NCI-H2081 (cell line): ENCODE measurements at places on chromosomes 2 and 18.
A peak's percentile ranks its signal among the peaks of the same experiment; 100 is the strongest.

GRCh38 chr2:215826838-215827441 is 186.4 kb downstream of the MREG start:
- no peak for DNase-seq

- DNase-seq: no peak
These were observed 52.1 kb downstream of the SLC38A11 start for GRCh38 chr2:164903204-164903603.

DNA sequence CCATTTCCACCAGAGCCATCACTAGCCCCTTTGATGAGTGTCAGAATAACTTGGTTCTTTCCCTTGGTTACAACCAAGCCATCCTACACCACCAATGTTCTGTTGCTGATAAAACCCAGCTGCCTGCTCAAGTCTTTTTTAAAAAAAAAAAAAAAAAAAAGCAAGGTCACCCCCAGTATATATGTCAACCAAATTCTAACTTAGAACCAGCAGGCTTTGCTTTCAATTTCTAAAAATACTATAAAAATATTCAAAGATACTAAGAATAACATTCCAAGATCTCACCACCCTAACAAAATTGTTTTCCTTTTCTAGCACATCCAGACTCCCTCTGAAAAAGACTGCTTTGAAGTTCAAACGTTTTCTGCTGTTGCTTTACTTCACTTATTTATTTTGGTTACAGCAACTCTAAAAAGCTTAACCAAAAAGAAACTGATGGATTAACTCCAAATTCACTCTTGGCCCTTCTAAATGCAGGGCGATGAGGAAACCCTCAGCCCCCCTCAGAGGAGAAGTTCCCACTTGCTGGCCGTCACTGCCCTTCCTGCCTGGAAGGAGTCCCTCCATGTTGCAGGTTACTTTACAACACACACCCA is 10.9 kb downstream of the UXS1 start:
- no peak for DNase-seq

- DNase-seq: no peak
These were observed 102.6 kb upstream of the LPIN2 start for GRCh38 chr18:3115447-3116030.

- no peak for DNase-seq
These were observed 26.2 kb upstream of the SNED1 start for GRCh38 chr2:240972201-240972600.

- no peak for DNase-seq
These were observed 632 bp upstream of the ACVR1 start for GRCh38 chr2:157876786-157877138.

DNA sequence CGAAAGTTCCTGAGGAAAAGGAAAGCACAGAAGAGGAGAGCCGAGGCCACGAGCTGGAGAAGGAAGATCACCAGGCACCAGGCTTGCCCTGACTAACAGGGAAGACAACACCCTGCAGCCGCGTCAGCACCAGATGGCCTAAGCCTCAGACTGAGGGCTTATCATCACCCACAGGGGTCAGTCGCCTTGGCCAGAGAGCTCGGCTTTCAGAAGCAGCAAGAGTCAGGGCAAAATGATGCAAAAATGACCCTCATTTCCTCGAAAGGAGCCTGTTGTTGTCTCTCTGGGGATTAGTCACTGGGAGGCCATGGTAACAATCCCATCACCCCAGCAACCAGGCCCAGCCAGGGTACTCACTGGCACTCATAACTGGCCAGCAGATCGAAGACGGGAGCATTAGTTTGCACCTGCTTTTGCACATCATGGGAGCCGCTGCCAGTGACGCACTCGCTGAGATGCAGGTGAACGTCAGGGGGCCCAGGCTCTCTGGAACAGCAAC is 42.7 kb upstream of the ZFP36L2 start:
- DNase-seq: no peak

GRCh38 chr18:25052511-25052921 is 299.4 kb downstream of the ZNF521 start:
- DNase-seq: no peak

DNA sequence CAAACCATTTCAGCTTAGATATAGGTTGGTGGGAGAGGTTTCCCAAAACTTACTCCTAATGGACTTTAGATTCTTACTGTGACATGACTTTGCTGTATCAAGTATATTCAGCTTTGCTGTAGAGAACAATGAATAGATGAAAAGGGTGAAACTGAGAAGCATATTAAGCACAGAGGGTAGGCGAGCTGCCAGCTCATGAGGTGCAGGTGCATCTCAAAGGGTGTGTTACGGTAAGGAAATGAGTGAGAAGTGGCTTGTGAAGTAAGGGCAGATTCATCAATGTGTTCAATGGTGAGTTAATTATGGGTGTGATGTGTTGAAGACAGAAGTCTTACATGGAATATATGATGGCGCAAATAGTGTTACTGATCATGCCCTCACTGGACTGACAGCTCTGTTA is 49.3 kb downstream of the CD8B2 start:
- DNase-seq: no peak

DNA sequence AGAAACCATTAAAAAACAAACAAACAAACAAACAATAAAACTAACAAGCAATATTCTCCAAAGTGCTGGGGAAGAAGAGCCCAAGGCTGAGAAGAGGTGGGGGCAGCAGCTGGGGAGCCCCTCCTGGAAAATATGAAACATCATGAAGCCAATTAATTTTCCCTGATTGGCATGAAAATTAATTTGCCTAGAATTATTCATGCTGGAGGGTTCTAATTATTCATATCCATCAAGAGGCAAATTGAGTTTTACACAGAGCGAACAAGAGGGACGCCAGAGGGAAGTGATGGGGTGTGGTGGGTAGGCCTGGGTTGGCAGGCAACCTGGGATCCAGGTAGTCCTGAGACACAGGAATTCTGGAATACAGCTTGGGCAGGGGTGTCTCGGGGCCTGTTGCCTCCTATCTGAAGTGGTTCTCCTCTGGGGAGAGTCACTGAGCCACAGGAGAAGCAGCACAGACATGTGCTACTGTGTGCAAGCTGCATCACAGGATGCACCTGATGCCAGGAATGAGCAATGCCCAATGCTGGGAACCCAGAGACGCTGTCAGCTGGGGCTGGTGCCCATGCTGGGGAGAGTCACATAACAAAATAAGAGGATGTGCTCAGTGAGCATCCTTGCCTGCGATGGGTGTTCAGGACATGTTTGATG is 100.5 kb downstream of the TEX51 start:
- no peak for DNase-seq

- DNase-seq: no peak
These were observed 173.2 kb downstream of the SOCS6 start for GRCh38 chr18:70462078-70462439.

DNA sequence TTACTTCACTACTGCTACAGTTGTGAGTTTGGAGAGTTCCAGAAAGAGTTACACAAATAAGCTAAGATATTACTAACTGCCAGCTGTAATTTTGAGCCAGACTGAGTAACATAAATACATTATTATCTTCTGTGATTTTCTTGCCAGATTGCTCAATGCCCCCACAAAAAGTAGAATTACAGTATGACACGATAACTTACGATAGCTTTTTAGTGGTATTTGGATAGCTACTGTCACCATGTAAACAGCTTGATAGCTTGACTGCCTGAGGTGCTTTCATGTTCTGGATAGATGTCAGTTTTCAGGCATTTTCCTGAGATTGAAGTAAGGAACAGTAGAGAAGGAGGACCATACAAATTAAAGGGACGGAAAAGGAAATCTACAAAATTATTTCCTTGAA is 533.3 kb downstream of the SOCS6 start:
- DNase-seq: no peak

- no peak for DNase-seq
These were observed 70.5 kb upstream of the TTC39C start for GRCh38 chr18:23943903-23944624.

- DNase-seq: no peak
These were observed 59.5 kb upstream of the RBM44 start for GRCh38 chr2:237739101-237739500.

DNA sequence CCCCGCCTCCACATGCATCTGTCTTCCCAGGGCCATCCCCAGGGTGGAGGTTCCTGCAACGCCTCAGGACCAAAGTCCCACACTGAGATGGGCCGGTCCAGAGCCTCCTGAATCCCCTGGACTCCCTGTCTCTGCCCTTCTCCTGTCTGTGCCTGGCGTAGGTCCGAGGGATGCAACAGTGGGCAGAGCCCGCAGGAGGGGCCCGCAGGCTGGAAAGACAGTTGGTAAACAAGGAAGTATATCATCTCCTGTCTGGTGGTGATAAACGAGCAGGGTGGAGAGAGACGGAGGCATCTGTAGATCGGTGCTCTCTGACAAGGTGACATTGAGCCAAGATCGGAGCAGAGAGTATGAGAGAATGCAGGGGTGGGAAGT is 72.6 kb upstream of the RAB6C start:
- DNase-seq: no peak

GRCh38 chr2:241894681-241895426 is 25.3 kb downstream of the RTP5 start:
- DNase-seq: no peak

- DNase-seq: peak; percentile 1
These were observed 159.0 kb downstream of the DCC start for GRCh38 chr18:52499016-52499415.

GRCh38 chr2:29295845-29296244 is 180.6 kb downstream of the CLIP4 start:
- DNase-seq: no peak

DNA sequence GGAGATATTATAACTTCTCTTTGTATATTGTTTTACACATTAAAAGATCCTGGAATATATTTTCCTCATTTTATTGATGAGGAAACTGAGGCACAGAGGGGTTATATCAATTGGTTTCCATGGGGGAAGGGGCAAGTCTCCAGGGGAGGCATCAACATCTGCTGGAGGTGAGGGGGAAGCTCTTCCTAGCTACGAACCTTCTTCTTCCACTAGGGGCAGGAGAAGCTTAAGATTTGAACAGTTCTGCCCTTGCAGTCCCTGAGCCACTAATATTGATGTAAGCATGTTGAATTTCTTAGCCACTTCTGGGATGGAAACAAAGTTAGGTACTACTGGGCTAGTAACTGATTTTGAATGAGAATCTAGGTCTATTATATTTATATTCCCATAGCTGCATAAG is 140.1 kb upstream of the AQP4 start:
- no peak for DNase-seq

DNA sequence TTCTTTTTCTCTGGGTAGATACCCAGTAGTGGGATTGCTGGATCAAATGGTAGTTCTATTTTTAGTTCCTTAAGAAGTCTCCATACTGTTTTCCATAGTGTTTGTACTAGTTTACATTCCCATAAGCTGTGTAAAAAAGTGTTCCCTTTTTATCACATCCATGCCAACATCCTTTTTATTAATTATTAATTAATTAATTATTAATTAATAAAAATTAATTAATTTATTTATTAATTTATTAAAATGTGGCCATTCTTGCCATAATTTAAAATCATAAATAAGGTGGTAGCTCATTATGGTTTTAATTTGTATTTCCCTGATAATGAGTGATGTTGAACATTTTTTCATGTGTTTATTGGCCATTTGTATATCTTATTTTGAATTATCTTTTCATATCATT is 234.3 kb upstream of the FBXO11 start:
- DNase-seq: no peak

DNA sequence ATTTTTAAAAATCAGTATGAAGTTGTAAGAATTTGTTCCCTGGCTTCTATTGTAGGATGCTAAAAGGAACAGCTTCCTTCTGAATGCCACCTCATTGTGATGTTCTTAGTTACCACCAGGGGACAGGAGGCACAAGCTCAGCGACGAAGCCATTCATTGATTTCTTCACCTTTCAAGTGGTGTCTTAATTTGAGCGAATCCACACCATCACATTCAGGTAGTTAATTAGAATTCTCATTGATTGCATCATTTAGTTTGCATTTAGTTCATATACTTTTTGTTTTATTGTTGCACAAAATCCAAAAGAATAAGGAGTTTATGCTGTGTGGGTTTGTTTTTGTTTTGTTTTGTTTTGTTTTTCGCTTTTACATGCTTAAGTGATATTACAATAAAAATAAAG is 23.1 kb downstream of the CYP27C1 start:
- peak; percentile 50 for DNase-seq

- DNase-seq: no peak
These were observed 34.5 kb downstream of the RPL31 start for GRCh38 chr2:101036562-101036961.

- DNase-seq: no peak
These were observed 80.1 kb upstream of the NFATC1 start for GRCh38 chr18:79315596-79315995.

DNA sequence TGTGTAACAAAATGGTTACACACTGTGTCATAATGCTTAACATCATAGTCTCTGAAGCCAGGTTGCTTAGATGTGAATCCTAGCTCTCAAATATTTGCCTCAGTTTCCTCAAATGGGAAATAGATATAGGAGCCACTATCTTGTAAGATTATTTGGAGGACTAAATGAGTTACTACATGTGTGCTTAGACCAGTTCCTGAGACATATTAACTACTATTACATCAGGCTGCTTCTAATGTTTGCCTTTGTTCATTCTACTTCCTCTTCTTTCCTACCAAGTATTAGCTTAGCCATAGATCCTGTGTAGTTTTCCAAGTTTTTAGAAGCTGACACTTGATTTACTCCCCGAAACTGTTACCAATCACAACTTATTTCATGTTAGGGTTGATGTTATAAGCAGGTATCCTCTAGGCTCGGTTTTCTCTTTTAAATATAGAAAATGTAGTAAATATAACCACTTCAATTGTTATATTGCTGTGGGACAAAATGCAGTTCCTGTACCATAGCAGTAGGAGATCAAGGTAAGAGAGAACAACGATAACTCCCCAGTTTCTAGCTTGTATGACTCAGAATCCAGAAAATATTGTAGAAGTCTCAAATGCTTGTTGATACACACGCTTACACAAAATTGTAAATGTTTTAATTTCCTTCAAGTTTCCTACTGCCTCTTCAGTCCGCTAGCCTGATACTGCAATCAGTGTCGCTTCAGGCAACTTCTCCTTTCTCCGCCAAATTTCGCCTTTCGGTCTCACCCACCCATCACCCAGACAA is 751 bp upstream of the DNAJC10 start:
- DNase-seq: peak; percentile 22

GRCh38 chr2:86138736-86139625 is 32.9 kb downstream of the PTCD3 start:
- no peak for DNase-seq

DNA sequence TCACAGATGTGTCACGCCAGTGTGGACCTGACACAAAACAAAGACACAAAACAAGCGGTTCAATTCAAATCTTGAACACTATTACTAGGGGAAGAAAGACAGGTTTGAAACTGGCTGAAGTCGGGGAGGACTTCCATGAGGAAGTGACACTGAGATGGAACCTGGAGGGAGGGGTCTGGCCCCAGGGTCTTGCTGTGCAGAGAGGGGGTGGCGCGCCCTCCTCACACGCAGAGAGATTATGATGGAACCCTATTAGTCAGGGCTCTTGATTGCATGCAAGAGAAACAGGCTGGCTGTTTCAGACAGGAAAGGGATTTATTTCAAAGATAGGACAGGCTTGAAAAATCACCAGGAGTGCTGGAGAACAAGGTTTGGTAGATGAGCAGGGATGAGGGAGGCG is 363.6 kb upstream of the HS6ST1 start:
- DNase-seq: no peak

GRCh38 chr2:143600116-143600515 is 470.9 kb downstream of the ARHGAP15 start:
- DNase-seq: no peak
